ENCODE measurements at places on chromosomes 16 and 17.

DNA sequence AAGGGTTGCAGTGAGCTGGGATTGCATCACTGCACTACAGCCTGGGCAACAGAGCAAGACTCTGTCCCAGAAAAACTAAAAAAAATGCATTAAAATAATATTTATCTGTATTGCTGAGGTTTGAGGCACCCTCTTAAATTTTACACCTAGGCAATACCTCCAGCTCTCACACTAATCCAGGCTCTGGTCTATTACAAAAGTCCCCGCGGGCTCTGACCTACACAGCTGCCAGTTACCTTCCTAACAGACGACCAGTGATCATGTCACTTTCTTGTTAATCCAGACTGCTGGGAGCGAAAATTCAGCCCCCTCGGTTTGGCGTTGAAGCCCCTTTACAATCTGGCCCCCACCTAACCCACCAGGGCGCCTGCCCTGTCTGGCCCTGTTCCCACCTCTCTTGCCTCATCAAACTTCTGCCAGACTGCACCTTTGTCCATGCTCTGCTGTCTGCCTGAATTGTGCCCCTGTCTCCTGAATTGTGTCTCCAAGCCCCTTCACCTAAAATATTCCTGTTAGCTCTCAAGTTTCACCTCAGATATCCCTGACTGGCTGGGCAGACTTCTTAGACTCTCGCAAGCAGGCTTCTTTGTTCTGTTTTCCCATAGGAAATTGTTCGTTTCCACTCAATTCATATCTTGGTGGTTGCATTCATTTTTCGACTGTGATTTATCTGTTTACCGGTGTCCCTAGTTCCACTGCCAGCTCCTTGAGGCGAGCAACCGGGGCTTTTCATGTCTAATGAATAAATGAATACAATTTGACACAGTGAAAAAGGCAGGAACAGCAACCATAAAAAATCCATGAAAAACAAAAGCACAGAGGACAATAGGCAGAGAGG, 65.9 kb downstream of the PITPNC1 start:
- no peak for DNase-seq

DNA sequence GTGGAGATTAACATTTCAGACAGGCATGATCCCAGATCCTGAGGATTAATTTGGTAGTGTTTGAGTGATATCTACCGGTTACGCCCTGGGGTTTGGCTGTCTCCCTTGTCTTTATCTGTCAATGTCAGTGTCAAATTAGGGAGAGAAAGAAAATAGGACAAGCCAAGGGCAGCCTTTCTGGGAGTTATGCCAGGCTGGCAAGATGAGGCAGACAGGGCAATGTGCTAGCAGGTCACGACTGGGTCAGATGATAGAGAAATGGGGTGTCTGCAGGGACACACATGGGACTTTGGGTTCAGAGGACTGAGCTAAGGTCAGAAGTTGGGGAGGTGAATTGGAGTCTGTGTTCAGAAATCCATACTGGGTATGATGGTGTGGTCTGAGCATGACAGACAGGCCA, 27.4 kb upstream of the LYRM9 start:
- no peak for DNase-seq

DNA sequence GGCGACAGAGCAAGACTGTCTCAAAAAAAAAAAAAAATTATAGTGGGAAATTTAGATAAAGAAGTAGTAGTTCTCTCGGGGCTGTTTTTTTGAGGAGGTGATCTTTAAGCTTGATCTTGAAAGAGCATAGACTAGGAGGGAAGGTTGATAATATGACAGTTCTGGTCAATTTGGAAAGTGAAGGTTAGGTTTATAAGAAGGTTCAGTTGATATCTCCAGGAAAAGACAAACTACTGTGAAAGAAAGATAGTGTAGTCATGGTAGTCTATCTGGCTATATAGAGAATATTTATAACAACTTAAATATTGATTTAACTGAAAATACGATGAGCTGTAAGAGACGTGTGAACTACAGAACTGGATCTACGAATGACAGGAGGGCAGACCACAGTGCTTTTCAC, 3.1 kb downstream of the ATF7IP2 start:
- DNase-seq, result no peak

- DNase-seq, result no peak
Observed at GRCh38 chr17:29495011-29495410, 71.8 kb downstream of the ABHD15 start.

DNA sequence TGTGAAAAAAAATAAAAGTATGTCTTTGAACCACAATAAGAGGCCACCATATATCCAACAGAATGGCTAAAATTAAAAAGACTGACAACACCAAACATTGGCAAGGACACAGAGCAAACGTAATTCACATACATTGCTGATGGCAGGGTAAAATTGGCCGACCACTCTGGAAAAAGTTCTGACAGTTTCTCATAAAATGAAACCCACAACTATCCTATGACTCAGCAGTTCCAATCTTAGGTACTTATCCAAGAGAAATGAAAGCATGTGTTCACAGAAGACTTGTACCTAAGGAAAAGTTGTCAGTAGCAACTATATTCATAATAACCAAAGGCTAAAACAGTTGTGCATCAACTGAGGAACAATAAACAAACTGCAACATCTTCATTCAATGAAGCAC, 357.3 kb upstream of the XYLT1 start:
- no peak for DNase-seq

DNA sequence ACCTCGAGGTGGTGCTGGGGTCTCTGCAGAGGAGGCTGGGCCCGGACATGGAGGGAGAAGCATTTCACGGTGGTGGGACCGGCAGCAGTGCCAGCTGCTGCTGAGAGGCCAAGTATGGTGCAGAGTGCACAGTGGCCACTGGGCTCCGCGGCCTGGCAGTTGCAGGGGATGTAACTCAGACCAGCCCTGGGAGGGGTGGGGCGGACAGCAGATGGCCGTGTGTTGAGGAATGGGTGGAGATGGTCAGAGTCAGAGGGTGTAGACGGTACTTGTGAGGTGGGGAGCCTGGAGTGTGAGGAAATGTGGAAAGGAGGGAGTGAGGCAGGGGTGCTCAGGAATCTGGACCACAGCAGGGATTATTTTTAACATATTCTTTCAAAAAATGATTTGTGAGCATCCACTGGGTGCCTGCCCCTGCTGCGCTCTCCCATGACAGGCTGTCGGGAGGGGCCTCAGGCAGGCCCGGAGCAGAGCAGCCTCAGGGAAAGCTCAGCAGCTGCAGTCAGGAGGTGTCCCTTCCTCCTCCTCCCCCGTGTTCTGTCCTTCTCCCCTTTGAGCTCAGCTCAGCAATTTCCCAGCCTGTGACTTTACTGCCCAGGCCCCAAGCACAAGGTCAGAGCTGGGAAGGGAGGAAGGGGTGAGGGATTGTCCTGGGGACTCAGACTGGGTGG, 113.1 kb downstream of the RAP1GAP2 start:
- DNase-seq, result no peak

DNA sequence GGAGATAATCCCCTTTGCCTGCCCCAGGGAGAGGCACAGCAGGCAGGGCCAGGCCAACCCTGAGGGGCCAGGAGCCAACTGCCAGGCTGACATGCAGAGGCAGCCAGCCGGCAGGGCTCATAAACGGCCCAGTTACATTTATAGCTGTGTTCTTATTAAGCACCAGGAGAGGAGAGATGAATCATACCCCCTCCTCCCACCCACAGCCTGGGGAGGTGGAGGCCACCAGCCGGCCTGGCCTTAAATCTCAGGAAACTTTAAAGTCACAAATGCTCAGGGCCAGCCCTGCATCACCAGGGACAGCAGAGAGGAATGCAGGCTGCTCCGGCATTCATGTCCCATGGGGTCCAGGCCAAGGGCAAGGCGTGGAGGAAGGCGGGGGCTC, 177.2 kb downstream of the TMEM132E start:
- peak; percentile 33 for DNase-seq

GRCh38 chr17:51481370-51481769, 221.0 kb downstream of the UTP18 start:
- no peak for DNase-seq

GRCh38 chr16:64990101-64990500, 131.8 kb downstream of the CDH11 start:
- DNase-seq, result no peak

DNA sequence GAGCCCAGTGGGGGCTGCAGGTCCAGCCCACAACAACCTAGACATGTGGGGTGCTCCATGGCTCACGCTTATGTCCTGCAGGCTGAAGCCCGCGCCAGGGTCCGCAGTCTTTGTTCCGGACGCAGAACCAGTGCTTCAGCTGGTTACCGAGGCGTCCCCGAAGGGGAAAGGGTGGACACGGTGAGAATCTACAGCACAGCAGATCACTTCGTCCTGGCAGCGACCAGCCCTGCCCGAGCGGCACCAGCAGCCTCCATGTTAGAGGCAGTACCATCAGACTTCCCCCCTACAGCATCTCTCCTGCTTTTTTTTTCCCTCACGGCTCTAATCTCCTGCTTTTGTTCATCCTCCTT, 1736.4 kb downstream of the TP53TG3F start:
- no peak for DNase-seq

DNA sequence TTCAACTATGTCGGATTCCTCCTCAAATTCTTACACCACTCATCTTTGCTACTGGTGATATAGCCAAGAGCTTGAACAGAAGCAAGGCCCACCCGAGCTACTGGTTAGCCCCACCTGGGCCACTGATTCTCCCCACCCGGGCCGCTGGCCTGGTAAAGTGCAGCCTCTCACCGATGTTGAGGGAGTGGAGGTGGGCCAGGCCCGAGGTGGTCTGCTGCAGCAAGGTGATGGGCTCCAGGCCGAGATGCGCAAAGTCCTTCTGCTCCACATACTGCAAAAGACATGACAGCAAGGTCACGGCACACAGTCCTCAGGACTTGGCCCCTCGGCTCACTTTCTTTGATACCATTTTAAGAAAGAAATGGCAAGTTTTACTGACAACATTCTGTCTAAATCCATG, 32.7 kb upstream of the ICAM2 start:
- DNase-seq, result no peak

GRCh38 chr17:60315650-60316049, 76.3 kb downstream of the USP32 start:
- no peak for DNase-seq
